ENCODE measurements at places on chromosomes 6 and 20. TPM values are rescaled to one million over a fixed set of nuclear protein-coding genes. Genes with fewer than 3 reads are reported as not detected.

The KCNK15 gene
- total RNA-seq = 0.23 TPM

The GCNT2 gene
- 14.4 TPM for total RNA-seq

The SESN1 gene
- 46.5 TPM for total RNA-seq

The USP49 gene
- 9.1 TPM for total RNA-seq

The DYNLT2 gene
- total RNA-seq = 3.3 TPM

The CAGE1 gene
- total RNA-seq = not detected

The SLC17A9 gene
- total RNA-seq = 1.3 TPM

The NUDT3 gene
- 47.9 TPM for total RNA-seq

The BMP7 gene
- 62.6 TPM for total RNA-seq

The ALDH5A1 gene
- total RNA-seq = 21.0 TPM

The TUBB2B gene
- total RNA-seq = 126 TPM

The RBPJL gene
- total RNA-seq = not detected

The IP6K3 gene
- 11.6 TPM for total RNA-seq
